Activated CD4-positive, alpha-beta T cell treated with anti-CD3 and anti-CD28 coated beads for 4 hours (primary cell): ENCODE measurements at places on chromosomes 2 and 18.

DNA sequence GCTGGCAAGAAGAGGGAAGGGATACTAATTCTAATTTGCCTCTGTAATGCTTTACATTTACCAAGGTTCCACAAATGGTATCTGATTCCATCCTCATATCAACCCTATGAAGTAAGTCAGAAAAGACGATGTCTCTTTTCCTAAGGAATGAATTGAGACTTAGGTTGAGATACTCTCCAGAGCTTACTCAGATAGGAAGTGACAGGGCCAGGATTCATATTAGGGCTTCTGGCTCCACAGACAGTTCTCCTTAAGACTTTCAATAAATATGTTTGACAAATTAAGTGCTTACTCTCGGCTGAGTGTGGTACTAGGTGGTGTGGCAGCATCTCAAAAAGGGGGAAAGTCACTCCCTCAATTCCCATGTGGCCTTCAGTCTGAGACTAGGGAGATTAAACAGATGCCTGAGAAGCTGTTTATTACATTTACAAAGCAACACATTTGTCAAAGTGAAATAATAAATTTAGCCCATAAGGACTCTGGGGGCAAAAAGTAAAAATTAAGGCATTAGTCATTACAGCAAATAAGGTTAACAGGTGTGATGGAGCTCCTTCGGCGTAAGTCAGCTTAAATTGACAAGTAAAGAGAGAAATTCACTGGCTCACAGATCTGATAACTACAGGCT, 14.2 kb downstream of the CDK15 start:
- DNase-seq, result no peak

DNA sequence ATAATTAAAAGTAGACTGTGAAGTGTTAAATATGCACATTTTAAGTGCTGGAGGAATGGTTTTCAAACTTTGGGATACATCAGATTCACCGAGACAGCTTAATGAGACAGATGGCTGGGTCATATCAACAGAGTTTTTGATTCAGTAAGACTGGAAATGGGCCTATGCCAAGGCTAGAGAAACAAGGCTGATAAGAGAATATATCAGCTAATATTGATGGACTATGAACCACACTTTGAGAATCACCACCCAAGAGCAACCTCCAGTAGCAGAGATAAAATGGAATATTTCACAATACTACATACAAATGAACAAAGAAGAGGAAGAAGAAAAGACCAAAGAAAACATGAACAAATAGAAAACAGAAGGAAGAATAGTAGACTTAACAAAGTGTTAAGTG, 450.2 kb upstream of the KLHL29 start:
- DNase-seq, result no peak

GRCh38 chr2:221442128-221442527, 130.0 kb downstream of the EPHA4 start:
- DNase-seq, result no peak

- DNase-seq, result no peak
Observed at GRCh38 chr18:24725644-24726415, 265.4 kb downstream of the HRH4 start.

GRCh38 chr2:219041252-219041651, at the start of gene CFAP65:
Gene CFAP65 (minus strand): TSS chr2:219041516. CDS start chr2:219039048, 2,468 bp downstream.
- DNase-seq, result no peak

- DNase-seq, result no peak
Observed at GRCh38 chr18:6257950-6258349, 156.8 kb downstream of the L3MBTL4 start.

DNA sequence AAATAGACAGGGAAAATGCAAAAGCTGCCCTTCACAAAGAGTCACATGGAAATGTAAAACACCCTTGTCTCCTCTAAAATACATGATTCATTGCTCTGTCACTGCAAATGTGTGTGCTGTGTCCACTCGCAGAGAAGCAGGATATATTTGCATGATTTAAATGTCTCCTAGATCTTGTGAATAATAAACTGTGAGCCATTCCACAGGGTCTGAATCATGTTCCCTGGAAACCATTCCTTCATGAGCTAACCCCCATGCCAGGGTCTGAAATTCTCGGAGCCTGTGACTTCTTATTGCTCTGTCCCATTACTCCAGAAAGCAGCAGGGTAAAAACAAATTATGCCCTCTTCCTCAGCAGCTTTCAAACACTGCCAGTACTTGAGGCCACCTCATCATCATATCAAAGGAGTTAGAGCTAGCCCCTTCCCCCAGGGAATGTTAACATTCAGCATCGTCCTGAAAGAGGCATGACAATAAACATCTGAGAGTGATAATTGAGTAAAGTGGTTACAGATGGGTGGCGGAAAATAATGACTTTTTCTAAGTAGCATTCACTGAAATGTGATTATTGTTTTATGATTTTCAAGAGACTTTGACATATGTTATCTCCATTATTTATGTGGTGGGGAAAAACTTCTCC, 11.7 kb upstream of the CNGA3 start:
- DNase-seq, result no peak

DNA sequence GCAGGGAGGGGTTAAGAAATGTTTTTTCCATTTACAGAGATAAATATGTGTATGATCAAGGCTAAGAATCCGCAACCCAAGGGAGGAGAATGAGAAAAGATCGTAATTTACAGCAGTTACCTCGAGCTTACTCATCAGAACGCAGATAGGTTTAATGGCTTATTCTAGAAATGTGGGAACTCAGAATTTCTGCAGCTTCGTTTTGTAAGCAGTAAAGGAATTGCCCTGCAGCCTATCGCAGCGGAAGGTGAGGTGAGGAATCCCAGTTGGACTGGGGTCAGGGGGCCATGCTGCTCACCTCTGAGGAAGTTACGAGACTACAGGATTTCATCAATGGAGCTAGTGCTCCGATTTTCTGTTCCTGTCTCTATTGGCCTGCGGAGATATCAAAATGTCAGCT, 8.1 kb upstream of the TMEM200C start:
- DNase-seq, result no peak

DNA sequence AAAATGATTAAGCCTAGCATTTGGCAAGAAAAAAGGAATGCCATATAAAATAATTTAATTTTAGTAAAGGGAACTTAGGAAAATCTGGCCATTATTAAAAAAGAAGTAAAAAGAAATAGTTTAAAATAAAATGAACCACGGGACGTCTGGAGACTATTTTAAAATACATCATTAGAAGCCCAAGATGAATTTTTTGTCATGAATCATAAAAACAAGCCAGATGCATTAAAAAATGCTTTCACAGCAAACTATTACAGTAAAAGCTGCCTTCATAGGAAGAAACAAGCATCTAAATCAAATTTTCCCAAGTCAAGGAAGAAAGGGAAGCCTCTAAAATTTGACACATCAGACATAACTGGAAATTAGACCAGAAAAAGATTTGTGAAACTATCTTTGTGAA, 33.0 kb downstream of the COL5A2 start:
- DNase-seq, result no peak

GRCh38 chr18:55420665-55421307, 167.2 kb downstream of the TCF4 start:
- no peak for DNase-seq

DNA sequence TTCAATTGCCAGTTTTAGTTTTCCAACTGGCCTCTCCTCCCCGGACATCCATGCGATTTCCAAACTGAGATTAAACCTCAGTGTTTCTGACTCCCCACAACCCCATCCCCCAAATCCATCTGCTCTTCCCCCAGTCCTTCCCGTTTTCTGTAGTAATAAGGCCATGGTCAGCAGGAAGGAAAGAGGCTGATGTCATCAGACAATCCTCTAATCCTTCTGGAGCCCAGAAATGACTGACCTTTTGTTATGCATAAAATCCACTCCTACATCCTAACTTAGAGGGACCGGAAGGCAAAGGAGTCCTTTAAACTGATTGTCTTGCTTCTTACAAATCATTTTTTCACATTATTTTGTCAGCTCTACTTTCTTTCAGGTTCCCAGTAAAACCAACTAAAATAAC, 155.8 kb downstream of the INO80D start:
- DNase-seq, result no peak

- no peak for DNase-seq
Observed at GRCh38 chr2:202689459-202689858, 54.7 kb downstream of the FAM117B start.

- DNase-seq, result no peak
Observed at GRCh38 chr18:8706791-8707555, 1.6 kb downstream of the MTCL1 start.

DNA sequence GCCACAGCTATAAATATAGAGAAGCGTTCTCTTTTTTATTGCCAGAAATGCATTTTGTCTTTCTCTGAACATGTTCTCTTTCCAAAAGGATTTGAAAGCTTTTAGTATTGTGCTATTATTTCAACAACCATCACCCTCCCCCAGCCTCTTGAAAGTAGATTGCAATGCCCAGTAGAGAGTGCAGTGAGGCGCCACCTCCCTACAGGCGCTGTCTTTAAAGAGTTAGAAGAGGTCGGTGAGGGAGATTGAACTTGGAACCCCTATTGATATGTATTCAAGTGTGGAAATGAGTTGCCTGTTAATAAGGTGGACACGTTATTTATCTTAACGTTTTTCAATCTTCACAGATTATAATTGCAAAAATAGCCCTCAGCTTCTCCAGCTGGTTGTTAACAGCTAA, 360.3 kb downstream of the LRP1B start:
- DNase-seq, result no peak

- DNase-seq, result no peak
Observed at GRCh38 chr2:63484481-63484880, 103.8 kb downstream of the WDPCP start.

DNA sequence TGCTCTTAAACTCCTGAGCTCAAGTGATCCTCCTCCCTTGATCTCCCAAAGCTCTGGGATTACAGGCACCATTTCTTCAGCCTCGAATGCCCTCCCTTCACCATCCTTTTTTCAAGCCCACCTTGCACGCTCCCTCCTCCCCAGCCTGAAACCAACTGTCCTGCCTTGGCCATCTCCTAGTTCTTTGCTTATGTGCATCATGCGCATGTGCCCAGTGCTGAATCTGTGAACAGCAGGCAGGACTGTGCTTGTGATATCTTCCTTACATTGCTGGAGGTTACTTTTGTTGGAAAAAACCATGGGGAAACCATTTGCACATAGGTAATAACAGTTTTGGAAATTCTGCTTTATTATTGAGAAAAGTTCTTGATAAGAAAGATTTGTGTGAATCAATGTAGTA, 30.2 kb upstream of the CETN1 start:
- no peak for DNase-seq

DNA sequence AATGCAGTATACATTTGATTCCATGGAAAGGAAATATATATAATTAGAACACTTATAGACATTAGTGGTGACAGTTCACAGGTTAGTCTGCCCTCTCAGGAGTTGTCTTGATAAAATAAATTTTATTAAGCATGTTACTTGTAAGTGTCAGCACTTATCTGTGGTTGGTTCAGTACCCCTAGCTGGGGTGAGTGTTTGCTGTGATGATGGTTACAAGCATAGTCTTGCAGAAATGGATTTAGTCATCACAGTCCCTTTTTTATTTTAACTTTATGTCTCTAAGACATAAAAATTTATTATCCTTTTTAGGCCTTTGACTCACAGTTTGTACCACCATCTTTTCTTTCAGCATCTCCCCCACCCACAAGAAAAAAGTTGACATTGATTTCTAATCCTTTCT, 52.1 kb downstream of the NCK2 start:
- no peak for DNase-seq

GRCh38 chr18:39770399-39770798, 2184.6 kb upstream of the PIK3C3 start:
- DNase-seq, result no peak

GRCh38 chr2:60553495-60554073, at the start of gene BCL11A:
Gene BCL11A (minus strand): TSS chr2:60553654. CDS start chr2:60553270, 384 bp downstream.
- no peak for DNase-seq

- no peak for DNase-seq
Observed at GRCh38 chr18:30487962-30488361, 554.6 kb downstream of the DSC3 start.

DNA sequence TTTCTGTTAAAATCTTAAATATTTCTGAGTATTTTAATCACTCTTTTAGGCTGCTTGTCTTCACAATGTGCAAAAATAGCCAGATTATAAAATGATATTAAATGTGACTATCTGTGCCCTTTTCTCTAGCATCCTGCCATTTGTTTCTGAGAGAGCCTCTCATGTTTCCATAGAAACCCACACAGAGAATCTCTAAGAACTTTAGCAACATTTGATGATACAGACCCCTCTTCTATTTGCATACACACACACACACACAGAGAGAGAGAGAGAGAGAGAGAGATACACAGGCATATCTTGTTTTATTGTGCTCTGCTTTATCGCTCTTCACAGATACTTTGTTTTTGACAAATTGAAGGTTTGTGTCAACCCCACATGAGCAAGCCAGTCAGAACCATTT, 134.5 kb upstream of the DDX18 start:
- DNase-seq, result no peak

DNA sequence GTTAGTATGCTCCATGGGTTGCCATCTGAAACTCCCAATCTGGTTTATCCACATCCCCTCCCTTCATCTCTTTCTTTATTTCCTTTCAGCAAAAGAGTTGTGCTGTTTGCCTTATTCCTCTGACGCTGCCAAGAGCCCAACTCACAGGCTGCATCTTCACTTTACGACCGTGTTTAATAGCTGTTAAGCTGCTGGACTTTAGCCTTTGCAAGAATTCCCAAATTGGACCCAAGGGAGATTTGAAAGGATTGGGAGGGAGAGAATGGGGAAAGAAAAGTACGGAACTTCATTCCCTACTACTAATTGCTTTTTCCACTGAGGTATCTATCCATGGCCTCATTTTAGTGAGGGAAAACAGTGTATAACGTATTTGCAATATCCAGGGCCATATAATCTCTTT, 263.4 kb upstream of the MEIS1 start:
- no peak for DNase-seq

DNA sequence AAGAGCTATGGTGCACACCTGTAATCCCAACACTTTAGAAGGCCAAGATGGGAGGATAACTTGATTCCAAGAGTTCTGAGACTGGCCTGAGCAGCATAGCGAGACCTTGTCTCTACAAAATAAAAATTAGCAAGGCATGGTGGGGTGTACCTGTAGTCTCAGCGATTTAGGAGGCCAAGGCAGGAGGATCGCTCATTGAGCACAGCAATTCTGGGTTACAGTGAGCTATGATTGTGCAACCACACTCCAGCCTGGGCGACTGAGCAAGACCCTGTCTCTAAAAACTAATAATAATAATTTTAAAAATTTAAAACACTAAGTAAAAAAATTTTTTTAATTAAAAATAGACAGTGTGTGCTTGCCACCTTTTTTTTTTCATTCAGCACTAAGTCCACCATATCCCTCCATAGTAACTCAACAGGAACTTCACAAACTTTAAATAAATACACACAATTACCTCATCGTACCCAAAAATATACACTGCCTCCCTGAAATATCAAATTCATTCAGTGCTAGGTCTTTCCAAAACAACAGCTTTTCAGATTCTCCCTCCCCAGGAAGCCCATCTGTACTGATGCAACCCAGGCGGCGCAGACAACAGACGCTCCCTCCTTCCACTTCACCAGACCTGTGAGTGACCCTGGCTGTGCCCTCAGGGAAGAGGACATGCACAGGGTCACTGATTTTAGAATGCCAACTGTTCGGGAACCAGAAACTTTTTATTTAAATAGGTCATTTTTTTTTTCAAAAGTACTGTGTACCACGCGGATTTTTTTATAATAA, 29.6 kb downstream of the FAM168B start:
- DNase-seq, result no peak

- DNase-seq, result no peak
Observed at GRCh38 chr2:127145280-127145895, 38.4 kb upstream of the BIN1 start.
